NCI-H774 (cell line): ENCODE measurements at places on chromosomes 2 and 18.

- DNase-seq = no peak
Measured at GRCh38 chr2:200297989-200298388, 8.5 kb upstream of the SPATS2L start.

- no peak for DNase-seq
Measured at GRCh38 chr18:63138436-63139340, 180.9 kb downstream of the BCL2 start.

- no peak for DNase-seq
Measured at GRCh38 chr2:201128033-201128432, 12.1 kb downstream of the CFLAR start.

DNA sequence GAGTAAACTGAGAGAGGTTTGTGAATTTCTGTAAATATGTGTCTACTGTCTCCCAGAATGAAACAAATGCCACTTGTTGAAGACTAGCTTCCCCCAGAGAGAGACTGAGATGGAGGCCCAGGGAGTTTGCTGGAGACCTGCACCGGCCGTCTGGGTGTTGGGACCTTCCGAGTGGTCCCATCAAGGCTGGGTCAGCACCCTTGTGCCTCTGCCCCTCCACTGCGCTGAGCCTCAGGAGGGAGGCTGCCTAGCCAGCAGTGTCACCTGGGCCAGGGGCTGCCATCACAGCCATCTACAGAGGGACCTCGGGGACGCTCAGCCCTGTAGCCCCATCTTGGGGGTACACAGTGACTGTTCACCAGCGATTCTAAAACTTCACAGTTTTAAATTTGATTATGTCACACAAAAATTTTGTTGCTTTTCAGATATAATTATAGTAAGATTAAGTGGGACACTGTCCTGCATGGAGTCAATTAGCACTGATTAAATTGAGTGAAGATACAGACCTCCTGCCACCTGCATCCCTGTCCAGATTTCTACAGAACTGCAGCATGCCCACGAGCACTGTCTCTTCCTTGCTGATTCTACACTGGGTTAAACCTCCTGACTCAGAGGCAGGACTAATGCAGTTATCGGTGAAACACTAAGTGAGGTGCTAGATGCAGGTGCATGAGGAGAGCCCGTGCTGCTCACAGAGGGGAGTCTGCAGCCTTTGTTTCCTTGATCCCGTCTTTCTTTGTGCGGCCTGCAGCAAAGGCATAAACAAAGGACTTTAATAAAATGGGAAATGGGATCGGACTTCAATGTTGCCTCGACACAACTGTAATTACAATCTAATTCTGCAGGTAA, 50.5 kb downstream of the TMEM18 start:
- no peak for DNase-seq

DNA sequence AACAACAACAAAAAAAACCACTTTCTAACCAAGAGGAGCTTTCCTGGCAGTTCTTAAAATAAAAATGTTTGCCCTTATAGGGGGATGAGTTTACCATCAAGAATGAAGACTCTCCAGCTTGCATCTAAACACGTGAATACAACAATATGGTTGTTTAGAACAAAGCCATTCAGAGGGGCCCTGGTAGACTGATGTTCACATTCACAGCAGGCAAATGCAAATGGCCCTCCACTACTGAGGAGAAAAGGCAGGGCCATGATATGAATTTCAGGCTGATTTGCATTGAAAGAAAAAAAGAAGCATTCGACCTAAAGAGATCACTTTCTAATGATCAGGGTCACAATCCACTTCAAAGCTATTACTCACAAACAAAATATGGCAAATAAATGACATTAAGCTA, 65.3 kb upstream of the OTOS start:
- DNase-seq = no peak

- no peak for DNase-seq
Measured at GRCh38 chr2:75342504-75343175, 143.3 kb upstream of the TACR1 start.

GRCh38 chr2:1634681-1635341, 109.5 kb downstream of the PXDN start:
- no peak for DNase-seq
